ENCODE measurements at places on chromosomes 5 and 9.

DNA sequence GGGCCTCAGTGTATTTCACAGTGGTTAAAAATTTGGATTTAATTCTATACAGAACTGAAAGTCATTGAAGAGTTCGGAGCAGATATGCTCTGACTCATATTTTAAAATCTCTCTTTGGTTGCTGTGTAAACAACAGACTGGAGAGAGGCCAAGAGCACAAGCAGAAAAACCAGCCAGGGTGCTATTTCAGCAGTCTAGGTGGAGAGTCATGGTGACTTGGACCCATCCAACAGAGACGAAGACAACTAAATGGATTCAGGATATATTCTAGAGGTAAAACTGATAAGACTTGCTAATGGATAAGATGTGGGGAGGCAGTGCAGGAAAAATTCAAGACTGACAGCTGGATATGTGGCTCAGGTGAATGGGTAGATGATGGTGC lies 168.9 kb downstream of the MAPKAP1 start:
- DNase-seq: peak; percentile 92

DNA sequence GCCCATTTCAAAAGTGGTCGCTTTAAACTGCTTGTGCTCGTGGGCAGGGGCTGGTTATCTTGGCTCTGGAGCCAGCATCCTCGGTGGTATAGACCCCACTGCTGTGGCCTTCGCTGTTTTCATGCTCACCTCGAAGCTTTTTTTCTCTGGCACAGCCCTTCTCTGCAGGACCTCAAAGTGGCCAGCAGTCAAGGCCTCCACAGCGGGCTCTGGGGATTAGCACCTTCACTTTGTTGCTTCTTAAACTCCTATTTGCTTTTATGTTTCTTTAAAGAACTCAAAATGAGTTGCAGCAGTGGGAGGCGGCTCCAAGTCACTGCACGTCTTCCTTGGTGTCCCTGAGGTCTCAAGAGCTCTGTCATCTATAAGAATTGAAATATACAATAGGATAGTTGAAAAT lies 165.1 kb downstream of the CACNA1B start:
- DNase-seq: no peak

DNA sequence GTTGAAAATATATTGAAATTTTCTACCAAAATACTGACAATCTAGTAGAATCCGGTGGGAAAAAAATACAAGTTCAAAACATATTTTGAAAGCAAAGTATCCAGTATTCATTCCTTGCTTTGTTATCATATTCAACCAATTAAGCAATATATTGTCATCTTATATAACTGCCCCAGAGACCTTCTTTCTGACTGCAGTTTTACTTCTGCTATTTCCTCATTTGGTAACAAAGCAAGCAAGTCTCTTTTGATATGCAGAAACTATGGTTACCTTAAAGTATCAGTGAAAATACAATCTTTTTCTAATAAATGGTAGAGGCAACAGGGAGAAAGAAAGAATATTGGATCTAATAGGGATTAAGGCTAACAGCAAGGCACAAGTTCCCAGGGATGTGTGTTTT lies 663.7 kb upstream of the MEF2C start:
- DNase-seq: no peak

GRCh38 chr5:113026211-113026610 lies 49.6 kb downstream of the DCP2 start:
- DNase-seq: no peak
